ENCODE measurements at places on chromosomes 16 and 17.
A peak's percentile ranks its signal among the peaks of the same experiment; 100 is the strongest.

DNA sequence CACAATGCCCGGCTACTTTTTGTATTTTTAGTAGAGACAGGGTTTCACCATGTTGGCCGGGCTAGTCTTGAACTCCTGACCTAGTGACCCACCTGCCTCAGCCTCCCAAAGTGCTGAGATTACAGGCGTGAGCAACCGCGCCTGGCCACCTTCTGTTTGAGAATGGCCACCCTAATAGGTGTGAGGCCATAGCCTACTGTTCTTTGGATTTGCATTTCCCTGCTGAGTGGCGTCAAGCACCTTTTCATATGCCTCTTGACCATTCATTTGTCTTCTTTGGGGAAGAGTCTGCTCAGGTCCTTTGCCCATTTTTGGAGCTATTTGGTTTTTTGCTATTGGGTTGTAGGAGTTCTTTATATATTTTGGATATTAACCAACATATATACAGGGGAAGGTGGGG is 276.7 kb downstream of the PARN start:
- H3K27me3 ChIP-seq = no peaks in the 10 kb centered on the region
- H3K4me1 ChIP-seq = peaks cover 7% of the 10 kb centered on the region
- no peak overlapping the region for H3K4me3 ChIP-seq
- no peak for DNase-seq
- no peak overlapping the region for H3K27ac ChIP-seq
- no peaks in the 10 kb centered on the region for H3K36me3 ChIP-seq

DNA sequence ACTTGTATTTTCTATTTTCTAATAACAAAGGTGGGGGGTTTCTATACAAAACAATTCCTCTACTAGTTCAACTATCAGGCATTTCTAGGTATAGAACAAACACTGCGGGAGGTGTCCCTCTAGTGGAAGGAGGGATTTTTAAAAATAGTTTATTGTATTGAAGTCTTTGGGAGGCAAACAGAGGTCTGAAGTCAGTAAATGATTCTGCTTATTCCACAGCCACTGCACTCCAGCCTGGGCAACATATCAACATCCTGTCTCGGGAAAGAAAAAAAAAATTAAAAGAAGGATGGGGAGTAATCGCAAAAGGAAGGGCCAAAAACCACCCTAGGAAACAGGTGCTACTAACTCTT is 648 bp upstream of the ERCC4 start:
- H3K4me3 ChIP-seq = peak overlapping the region; percentile 44
- H3K27ac ChIP-seq = no peak overlapping the region
- H3K4me1 ChIP-seq = peaks cover 12% of the 10 kb centered on the region
- no peaks in the 10 kb centered on the region for H3K27me3 ChIP-seq
- DNase-seq = no peak

- H3K27ac ChIP-seq = peak overlapping the region; percentile 37
- peaks cover 46% of the 10 kb centered on the region for H3K4me1 ChIP-seq
- H3K36me3 ChIP-seq = no peaks in the 10 kb centered on the region
- H3K4me3 ChIP-seq = no peak overlapping the region
- no peak for DNase-seq
Observed at GRCh38 chr16:53093162-53093744, 38.5 kb downstream of the CHD9 start.

GRCh38 chr16:86826941-86827340 is 248.6 kb downstream of the FOXL1 start:
- H3K4me1 ChIP-seq = no peaks in the 10 kb centered on the region
- no peaks in the 10 kb centered on the region for H3K36me3 ChIP-seq
- no peak overlapping the region for H3K27ac ChIP-seq
- DNase-seq = no peak
- H3K27me3 ChIP-seq = peaks cover 35% of the 10 kb centered on the region

- H3K27me3 ChIP-seq = no peaks in the 10 kb centered on the region
- DNase-seq = no peak
- no peak overlapping the region for H3K27ac ChIP-seq
Observed at GRCh38 chr17:60720763-60721531, 43.3 kb downstream of the BCAS3 start.

GRCh38 chr17:31236137-31236536 is 60.9 kb downstream of the OMG start:
- DNase-seq = no peak
- no peak overlapping the region for H3K27ac ChIP-seq
- H3K36me3 ChIP-seq = peaks cover 12% of the 10 kb centered on the region
- H3K4me1 ChIP-seq = no peaks in the 10 kb centered on the region
- no peaks in the 10 kb centered on the region for H3K27me3 ChIP-seq
- no peak overlapping the region for H3K4me3 ChIP-seq

- H3K4me3 ChIP-seq = no peak overlapping the region
- DNase-seq = no peak
- H3K36me3 ChIP-seq = no peaks in the 10 kb centered on the region
- H3K27ac ChIP-seq = no peak overlapping the region
- H3K27me3 ChIP-seq = peaks cover 80% of the 10 kb centered on the region
Observed at GRCh38 chr17:79116575-79117368, 42.1 kb downstream of the ENGASE start.

DNA sequence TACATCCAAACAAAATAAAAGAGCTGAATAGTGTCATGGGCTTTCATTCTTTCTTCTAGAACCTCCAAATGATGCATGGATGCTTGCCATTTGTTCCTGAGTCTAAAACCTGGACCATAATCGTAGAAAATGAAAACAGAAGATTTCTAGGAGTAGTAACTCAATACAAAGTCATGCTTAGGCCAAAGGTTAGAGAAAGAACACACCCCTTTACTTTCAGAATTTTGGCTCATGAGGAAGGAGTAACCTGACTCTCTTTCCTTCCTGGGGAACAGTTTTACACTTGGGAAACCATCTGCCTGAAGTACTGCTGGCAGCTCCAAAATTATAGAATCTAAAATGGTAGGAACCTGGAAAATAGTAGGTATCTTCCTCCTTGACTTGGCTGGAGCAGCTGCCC is 137.2 kb downstream of the SNX11 start:
- H3K36me3 ChIP-seq = no peaks in the 10 kb centered on the region
- H3K27me3 ChIP-seq = no peaks in the 10 kb centered on the region
- no peak for DNase-seq
- H3K27ac ChIP-seq = no peak overlapping the region

DNA sequence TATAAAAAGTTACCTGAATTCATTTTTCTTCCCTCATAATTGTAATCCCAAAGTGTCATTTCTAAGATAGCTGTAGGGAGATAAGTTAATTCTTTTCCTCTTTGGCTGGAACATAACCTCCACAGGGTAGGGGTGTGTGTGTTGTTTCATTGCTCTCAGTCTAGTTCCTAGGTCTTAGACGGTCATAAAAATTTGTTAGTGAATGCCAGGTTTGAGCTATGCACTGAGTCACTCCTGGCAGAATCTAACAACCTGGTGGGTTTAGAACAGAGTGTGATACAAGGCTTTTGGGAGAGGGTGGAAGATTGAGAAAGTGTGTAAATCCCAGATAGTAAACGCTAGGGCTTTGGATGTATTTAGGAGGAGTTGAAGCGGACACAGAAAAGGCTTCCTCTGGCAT is 894 bp upstream of the PHKG2 start:
- no peak overlapping the region for H3K4me3 ChIP-seq
- peaks cover 37% of the 10 kb centered on the region for H3K36me3 ChIP-seq
- DNase-seq = no peak
- H3K4me1 ChIP-seq = peaks cover 15% of the 10 kb centered on the region

DNA sequence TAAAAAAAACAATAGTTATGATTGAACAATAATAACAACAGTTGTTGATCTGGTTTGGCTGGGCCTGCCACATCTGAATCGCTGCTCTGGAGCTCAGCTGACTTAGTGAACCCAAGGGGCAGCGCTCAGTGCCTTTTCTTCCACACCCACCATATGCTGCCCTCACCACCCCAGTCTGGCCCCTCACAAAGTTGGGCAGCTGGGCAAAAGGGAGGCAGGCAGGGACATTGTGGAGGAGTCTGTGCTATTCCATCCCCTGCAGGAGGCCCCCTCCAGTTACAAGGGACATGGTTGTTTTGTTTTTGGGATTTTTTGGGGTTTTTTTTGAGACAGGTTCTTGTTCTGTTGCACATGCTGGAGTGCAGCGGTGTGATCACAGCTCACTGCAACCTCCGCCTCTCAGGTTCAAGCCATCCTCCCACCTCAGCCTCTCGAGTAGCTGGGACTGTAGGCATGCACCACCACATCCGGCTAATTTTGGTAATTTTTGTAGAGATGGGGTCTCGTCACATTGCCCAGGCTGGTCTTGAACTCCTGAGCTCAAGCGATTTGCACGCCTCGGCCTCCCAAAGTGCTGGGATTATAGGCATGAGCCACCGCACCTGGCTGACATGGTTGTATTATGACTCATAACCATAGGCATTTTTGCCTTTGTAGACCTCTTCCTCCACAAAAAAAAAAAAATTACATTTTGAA is 8.6 kb upstream of the PECAM1 start:
- H3K27me3 ChIP-seq = no peaks in the 10 kb centered on the region
- H3K27ac ChIP-seq = no peak overlapping the region
- H3K4me1 ChIP-seq = peaks cover 13% of the 10 kb centered on the region
- DNase-seq = no peak
- H3K4me3 ChIP-seq = no peak overlapping the region

DNA sequence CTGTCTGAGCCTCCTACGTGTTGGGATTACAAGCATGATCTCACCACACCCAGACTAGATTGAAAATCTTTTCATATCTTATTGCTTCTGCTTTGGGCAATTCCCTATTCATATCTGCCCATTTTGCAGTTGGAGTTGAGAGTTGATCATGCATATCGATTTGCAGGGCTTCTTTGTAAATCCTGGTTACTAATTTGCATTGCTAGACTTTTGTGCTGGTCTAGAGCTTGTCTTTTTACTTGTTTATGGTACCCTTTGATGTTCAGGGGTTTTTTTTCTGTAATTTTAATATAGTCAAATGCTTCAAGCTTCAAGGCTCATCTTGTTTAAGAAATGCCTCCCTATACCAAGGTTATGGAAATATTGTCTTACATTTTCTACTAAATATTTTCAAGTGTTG is 23.5 kb upstream of the CMIP start:
- no peaks in the 10 kb centered on the region for H3K27me3 ChIP-seq
- no peak for DNase-seq
- H3K27ac ChIP-seq = no peak overlapping the region
- H3K4me1 ChIP-seq = peaks cover 7% of the 10 kb centered on the region

- peaks cover 3% of the 10 kb centered on the region for H3K36me3 ChIP-seq
- H3K4me1 ChIP-seq = peaks cover 3% of the 10 kb centered on the region
- H3K4me3 ChIP-seq = no peak overlapping the region
Observed at GRCh38 chr17:47907932-47908562, 12.0 kb downstream of the SP2 start.

- peaks cover 3% of the 10 kb centered on the region for H3K4me1 ChIP-seq
- DNase-seq = no peak
- H3K36me3 ChIP-seq = no peaks in the 10 kb centered on the region
- H3K27ac ChIP-seq = no peak overlapping the region
- no peak overlapping the region for H3K4me3 ChIP-seq
Observed at GRCh38 chr16:2740476-2740875, 12.0 kb upstream of the SRRM2 start.

- no peaks in the 10 kb centered on the region for H3K36me3 ChIP-seq
- H3K27ac ChIP-seq = no peak overlapping the region
- H3K27me3 ChIP-seq = no peaks in the 10 kb centered on the region
- no peak overlapping the region for H3K4me3 ChIP-seq
Observed at GRCh38 chr17:14228903-14229302, 7.8 kb downstream of the CDRT15 start.

GRCh38 chr16:68356919-68357286 is 46.1 kb downstream of the PRMT7 start:
- H3K4me3 ChIP-seq = no peak overlapping the region
- no peak for DNase-seq
- no peak overlapping the region for H3K27ac ChIP-seq

All from keratinocyte (primary cell).